ENCODE measurements at places on chromosomes 16 and 17.

DNA sequence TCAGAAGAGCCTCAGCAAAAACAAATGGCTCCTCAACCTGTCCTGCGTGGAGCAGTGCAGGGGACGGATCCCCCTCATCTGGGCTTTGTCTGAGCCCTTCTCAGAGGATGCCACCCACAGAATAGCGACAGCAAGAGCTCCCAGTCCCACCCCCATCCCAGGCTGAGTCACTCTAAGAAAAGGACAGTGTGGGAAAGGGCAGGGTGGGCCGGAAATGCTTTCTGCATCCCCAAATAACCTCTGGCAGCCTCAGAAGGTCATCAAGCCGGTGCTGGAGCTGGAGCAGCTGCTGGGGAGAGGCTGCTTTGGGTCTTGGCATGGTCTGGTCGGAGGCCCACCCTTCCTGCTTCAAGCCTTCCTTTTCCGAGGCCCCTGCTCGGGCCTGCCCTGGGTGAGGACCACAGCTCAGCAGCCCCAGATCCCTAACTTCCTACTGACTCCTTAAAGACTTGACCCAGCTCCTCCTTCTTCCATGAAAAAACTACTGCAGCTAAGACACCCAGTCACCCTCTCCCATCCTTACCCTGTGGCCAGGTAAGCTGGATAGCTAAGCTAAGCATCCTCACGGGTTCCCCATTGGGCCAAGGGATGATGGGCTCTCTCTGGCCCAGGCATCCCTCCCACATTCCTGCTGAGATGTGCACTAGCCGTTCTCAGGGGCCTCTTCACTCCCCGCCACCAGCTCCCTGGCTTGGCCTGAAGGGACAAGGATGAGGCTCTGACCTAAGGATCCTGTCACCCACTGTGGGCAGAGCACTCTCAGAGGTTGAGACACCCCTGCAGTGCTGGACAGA lies 8.7 kb downstream of the SLC12A4 start:
- peak; percentile 89 for DNase-seq

DNA sequence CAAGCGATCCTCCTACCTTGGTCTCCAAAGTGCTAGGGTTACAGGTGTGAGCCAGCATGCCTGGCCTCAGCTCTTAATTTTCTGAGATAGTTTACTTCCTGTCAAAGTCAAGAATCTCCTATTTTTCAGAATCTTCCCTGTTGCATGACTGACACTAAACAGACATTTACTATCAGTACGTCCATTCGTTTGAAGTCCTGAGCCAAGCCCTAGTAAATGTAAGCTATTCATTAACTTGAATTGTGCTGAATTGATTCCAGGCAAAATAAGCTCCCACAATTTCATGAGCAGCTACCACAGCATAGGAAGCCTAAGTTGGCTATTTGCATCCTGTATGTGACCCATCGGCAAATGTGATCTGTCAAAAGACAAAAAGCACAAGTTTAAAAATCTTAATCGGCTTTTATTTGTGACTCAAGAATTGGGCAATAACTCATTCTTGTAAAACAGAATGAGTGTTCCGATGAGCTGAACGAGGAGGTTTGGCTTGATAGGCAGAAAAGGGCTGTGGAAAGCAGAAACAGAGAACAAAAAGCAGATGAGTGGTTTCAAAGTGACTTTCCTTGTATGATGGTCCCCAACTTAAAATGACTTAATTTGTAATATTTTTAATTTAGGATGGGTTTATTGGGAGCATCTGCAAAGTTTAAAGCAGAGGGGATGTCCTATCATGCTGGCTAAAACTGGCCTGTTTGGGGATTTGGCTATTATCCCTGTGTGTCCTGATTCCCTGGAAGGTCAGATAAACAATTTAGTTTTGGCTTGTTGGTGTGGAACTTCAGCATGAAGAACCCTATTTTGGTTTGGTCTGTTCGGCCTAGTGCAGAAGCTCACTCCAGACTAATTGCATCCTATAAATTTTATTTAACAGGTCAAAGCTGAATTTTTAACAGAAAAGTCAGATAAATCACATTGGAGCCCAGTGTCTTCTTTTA lies 14.2 kb downstream of the RNF112 start:
- DNase-seq, result no peak

DNA sequence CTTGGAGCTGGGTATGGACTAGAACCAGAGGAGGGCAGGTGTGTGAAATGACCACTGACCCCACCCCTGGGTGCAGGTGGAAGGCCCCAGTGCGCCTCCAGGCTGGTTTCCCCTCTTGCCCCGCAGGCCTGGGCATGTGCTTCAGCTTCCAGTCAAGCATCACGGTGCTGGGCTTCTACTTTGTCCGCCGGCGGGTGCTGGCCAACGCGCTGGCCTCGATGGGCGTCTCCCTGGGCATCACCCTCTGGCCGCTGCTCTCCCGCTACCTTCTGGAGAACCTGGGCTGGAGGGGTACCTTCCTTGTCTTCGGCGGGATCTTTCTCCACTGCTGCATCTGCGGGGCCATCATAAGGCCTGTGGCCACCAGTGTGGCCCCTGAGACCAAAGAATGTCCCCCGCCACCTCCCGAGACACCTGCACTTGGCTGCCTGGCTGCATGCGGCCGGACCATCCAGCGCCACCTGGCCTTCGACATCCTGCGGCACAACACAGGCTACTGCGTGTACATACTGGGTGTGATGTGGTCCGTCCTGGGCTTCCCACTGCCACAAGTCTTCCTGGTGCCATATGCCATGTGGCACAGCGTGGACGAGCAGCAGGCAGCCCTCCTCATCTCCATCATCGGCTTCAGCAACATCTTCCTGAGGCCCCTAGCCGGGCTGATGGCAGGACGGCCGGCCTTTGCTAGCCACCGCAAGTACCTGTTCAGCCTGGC lies 9.7 kb upstream of the ARMC7 start:
- DNase-seq, result no peak

- no peak for DNase-seq
These were observed 24.7 kb downstream of the UTP4 start for GRCh38 chr16:69157196-69157595.

GRCh38 chr16:1299012-1299867 lies 10.2 kb upstream of the UBE2I start:
- no peak for DNase-seq
